Muscle of arm (tissue), 14 donors: ENCODE measurements at places on chromosomes 4 and X. TPM values are rescaled to one million over a fixed set of nuclear protein-coding genes. Genes with fewer than 3 reads are reported as not detected.

SPANXN3 gene
- polyA plus RNA-seq, result not detected

TMSB15A gene
- not detected for polyA plus RNA-seq

SYNPO2 gene
- 135 TPM for polyA plus RNA-seq

F8A3 gene
- not detected for polyA plus RNA-seq

GRCh38 chrX:154372612-154373022 is 1.8 kb downstream of the FLNA start:
- no peak for DNase-seq

DMP1 gene
- 0.07 TPM for polyA plus RNA-seq

- no peak for DNase-seq
These were observed 1.4 kb downstream of the DDIT4L start for GRCh38 chr4:100188829-100189228.

DNA sequence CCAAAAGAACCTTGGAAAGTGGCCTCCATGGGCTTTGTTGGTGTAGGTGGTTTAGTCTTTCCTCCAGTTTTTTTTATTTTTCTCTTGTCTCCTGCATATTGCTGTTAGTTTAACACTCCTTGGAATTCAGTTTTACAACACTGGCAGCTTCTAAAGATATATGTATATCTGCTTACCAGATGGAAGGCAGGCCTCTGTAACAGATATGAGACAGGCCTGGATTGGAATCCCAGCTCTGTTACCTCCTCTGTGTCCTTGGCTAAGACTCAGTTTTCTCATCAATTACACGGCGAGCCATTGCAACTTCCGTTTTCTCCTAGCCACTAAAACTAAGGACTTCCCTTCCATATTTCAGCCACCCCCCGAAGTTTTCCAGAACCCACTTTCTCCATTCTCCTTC is 133.4 kb upstream of the SMAD1 start:
- DNase-seq, result no peak

MND1 gene
- 5.6 TPM for polyA plus RNA-seq

DNA sequence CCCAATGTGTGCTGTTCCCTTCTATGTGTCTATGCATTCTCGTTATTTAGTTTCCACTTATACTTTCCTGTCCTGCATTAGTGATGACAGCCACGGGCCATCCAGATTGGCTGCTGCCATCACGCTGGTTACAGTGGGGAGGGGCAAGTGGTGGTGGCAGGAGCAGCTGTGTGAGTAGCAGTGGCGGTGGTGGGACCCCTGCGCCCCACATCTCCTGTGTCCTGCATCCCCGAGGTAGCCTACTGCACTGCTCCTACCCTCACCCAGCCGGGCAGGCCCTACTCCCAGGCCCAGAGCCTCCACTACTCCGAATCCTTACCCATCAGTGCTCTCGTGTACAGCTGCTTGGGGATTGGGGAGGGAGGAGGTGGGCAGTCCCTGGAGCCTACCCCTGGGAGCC is 798.7 kb upstream of the AGA start:
- DNase-seq, result no peak

DNA sequence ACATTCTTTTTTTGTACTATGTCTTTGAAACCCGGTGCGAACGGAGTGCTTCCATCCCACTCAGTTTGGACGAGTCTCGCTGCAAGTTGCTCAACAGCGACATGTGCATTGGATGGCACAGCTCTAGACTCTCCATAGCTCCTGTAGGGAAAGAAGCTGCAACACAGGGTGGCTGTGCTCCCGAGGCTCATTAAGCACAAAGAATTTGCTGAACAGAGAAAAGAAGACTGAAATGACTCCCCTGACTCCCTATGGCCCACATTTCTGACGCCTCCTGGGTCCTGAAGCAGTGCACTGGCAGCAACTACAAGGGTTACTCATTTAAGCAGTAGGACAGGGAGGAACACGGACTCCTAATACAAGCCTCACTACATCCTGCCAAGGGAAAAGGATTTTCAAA is 127.4 kb downstream of the SH3RF1 start:
- DNase-seq, result no peak

GRCh38 chr4:17197070-17197469 is 298.6 kb upstream of the LDB2 start:
- no peak for DNase-seq

RASSF6 gene
- 0.52 TPM for polyA plus RNA-seq

LRRC66 gene
- polyA plus RNA-seq, result 2.2 TPM

DNA sequence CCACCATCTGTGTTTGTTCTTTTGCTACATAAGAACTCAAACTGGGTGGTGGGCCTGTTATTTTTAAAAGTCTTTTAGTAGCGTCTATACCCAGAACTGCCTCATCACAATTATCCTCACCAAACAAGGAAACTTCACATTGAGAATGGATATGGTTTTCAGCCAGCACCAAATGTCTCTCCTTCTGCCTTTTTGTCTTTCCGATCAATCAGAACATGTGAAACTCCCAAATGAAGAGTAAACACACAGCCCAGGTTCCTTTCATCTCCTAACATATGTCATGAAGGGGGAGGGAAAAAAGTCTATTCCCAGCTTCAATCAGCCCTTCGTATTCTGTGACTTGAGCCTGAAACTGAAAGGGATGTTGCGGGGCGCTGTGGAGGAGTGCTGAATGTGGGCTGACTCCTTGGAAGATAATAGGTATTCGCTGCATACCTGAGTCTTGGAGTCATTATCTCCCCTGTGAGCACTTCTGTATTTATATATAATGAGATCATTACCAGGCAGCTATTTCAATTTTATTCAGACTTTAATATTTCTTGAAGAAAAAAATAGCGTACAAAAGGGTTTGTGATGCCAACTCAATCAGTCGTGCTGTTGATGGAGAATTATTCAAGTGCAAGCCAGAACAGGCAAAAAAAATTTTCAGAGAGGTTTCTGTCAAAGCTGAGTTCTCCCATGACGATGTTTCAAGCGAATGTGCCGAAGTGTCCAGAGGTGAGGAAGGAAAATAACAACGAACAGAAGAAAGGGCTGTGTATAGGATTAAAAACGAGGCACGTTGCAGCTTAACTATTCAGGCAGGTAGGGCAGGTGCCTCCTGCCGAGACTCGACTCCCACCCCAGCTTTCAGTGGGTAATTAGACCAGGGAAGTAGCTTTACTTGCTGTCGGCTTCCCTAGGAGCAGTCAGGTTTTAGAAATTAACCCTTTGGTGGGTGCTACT is 163.9 kb upstream of the NOCT start:
- DNase-seq, result no peak

DNA sequence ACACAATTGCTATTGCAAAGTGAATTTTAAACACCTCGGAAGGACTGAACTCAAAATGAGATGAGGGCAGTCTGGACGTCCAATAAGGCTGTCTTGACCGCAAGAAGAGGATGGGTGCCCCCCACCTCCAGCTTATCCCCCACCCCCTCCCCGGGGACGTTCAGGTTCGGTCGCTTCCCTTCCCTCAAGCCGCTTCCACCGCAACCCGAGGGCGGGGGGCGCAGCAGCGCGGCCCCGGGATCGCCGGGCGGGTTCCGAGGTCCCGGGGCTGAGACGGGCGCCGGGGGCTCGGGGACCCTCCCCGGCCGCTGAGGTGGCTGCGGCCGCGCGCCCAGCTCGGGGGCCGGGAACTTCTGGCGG is 480 bp downstream of the USP46 start:
- DNase-seq, result peak; percentile 18

GRCh38 chrX:110384490-110384889 is 25.8 kb downstream of the RTL9 start:
- DNase-seq, result no peak

DNA sequence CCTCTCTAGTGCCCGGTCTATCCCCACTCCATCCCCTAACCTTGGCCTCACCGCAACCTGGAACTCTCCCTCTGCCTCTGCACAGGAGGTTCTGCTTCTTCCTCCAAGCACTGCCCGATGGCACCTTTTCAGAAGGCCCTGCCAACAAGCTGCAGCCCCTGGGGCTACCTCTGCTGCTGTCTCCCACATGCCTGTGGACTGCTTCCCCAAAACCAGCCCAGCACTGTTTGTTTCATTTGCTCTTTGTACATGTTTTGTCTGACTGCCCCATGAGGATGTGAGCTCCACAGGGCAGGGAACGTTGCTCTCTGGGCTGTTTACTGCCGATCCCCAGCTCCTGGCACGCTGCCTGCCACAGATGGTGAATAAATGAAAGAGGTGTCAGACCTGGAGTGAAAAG is 85.4 kb downstream of the INTS6L start:
- no peak for DNase-seq

FGFBP1 gene
- 0.20 TPM for polyA plus RNA-seq

DNA sequence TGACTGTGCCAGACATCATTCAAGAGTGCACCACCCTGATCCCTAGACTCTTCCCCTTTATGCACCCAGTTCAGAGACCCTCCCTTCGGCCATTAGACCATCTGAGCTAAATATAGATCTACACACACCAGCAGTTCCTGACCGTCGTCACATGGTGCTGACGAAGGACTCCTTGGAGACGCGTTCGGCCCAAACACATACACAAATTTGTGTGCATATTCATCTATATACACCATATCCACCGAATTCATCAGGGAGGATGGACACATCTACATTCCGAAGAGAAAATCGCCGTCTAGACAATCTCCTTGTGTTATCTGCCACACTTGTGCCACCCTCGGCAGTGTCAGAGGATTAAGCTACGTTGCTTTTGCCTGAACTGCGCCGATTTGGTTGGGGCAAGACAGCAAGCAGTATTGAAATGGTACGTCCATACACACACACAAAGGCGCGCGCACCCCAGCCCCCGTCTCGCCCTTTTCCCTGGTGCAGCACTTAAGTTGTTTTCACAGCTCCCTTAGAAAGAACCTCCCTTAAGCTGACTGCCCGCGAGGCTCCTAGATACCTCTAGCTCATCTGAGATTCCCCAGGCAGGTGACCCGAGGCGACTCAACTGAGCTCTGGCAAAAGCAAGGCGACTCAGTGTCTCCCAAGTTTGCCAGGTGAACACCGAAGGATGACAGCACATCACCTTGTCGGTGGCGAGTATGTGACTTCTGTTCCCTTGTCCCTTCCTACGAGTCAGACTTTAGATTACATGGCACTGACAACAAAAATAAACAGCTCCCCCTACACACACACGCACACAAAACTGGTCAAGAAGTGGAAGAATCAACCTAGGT is 1.0 kb downstream of the RASGEF1B start:
- peak; percentile 59 for DNase-seq

DNA sequence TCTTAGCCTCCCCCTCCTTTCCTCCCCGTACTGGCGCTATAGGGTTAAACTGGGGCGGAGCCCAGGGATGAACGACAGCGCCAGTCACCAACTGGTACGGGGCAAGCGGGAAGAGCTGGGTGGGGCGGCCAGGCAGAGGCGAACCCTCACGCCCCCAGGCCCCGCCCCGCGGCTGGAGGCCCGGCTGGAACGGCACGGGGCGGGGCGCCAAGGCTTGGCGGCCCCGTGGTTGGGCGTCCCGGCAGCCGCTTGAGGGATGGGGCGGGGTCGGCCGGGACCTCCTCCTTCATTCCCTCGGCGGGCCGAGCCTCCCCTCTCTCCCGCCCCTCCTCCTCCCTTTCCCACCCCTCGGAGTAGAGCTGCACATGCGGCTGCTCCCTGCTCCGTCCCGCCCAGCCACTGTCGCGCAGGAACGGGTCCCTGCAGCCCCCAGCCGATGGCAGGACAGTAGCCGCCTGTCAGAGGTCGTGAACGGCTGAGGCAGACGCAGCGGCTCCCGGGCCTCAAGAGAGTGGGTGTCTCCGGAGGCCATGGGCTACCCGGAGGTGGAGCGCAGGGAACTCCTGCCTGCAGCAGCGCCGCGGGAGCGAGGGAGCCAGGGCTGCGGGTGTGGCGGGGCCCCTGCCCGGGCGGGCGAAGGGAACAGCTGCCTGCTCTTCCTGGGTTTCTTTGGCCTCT is at the start of gene EDA:
EDA (plus strand) TSS at position 335 of the 678 bp plus-strand sequence.
- peak; percentile 85 for DNase-seq

GRCh38 chrX:109553862-109554261 is 17.2 kb downstream of the NXT2 start:
- DNase-seq, result no peak

HS6ST2 gene
- polyA plus RNA-seq, result 12.3 TPM

DNA sequence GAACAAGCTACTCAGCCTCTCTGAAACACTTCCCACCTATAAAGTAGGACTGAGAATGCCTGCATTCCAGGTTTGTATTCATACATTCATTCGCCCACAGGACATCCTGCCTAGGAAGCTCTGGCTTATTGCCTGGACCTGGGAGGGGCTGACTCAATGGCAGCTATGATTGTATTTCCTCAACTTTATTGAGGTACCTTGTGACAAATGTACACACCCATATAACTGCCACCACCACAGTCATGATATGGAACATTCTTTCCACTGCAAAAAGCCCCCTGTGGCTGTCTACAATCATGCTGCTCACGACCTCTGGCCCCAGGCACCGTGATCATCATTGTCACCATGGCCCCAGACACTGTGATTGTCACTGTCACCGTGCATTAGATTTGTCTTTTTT is 68.3 kb downstream of the ABLIM2 start:
- no peak for DNase-seq

GRCh38 chrX:48864210-48864609 is 28.8 kb upstream of the PCSK1N start:
- no peak for DNase-seq

GRCh38 chr4:23547096-23547495 is 342.8 kb downstream of the PPARGC1A start:
- no peak for DNase-seq

GASK1B gene
- not detected for polyA plus RNA-seq

DNA sequence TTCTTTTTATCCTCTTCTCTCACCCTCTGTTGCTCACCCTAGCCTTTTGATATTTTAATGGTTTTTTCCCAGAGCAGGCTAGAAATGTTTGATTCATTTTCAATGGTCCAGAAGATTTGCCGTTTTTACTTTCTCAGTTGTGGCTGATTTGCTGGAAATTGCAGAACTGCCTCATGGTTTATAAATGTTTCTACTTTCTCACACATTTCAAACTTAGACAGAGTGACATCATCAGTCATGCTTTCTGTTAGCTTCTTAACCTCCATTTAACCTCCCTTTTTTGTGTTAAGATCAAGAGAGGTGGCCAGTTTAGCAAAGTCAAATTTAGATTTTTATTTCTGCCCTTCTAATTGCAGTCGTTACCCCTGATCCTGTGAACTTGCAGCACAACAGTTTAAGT is 8.7 kb downstream of the RXFP1 start:
- DNase-seq, result no peak

TMEM187 gene
- polyA plus RNA-seq, result not detected

MAGEA2 gene
- polyA plus RNA-seq, result 0.35 TPM
